Testis (tissue), 5 donors: ENCODE measurements at places on chromosomes 12 and 14.

DNA sequence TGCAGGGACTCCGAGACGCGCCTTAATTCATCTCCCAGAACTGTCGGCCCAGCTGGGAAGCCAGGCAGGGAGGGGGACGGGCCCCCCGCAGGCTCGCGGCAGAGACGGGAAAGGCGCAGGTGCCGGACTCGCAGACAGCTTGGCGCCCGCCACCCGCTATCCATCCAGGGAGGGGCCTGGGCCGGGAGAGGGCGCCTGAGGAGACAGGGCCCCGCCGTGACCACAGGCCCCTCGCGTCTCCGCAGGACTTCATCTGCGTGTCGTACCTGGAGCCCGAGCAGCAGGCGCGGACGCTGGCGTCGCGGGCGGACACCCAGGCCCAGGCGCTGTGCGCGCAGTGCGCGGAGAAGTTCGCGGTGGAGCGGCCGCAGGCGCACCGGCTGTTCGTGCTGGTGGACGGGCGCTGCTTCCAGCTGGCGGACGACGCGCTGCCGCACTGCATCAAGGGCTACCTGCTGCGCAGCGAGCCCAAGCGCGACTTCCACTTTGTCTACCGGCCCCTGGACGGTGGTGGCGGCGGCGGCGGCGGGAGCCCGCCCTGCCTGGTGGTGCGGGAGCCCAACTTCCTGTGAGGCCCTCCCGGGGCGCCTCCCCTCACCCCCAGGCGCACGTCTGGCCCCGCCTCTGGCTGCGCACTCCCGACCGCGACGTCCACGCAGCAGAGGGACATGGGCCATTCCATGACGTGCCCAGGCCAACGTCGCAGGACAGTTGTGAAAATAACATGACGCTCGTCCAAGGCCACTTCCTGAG, 60.6 kb downstream of the LGMN start:
- DNase-seq, result no peak

DNA sequence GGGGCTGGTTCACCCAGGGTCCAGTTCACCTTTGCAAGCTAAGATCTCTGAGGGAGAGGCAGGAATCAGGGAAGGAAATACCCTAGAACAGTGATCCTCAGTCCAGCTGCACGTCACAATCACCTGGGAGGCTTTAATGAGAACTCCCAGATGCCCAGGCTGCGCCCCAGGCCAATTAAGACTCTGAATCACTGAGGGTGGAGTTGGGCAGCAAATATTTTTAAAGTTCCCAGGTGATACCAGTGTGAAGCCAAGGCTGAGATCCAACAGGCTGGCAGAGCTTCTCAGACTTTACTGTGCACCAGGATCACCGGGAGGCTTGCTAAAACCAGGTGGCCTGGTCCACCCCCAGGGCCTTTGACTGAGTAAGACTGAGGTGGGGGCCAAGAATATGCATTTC, 23.8 kb downstream of the MYL2 start:
- DNase-seq, result no peak

DNA sequence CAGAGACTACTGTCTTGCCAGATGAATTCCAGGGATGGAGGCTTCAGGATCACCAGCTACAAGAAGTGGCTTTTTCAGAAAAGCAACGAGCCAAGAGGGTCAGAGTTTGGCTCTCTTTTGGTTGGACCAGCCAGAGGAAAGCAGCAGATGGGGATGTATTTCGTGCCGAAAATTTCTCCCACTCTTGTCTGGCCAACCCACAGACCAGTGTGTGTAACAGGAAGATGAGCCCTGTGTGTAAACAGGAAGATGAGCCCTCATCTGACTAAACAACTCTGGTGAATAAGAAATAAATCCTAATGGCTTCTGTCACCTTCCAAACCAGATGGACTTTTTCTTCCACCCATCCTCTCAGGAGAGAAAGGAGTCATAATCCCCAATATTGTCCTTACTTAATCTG, 13.1 kb downstream of the GPR68 start:
- no peak for DNase-seq

DNA sequence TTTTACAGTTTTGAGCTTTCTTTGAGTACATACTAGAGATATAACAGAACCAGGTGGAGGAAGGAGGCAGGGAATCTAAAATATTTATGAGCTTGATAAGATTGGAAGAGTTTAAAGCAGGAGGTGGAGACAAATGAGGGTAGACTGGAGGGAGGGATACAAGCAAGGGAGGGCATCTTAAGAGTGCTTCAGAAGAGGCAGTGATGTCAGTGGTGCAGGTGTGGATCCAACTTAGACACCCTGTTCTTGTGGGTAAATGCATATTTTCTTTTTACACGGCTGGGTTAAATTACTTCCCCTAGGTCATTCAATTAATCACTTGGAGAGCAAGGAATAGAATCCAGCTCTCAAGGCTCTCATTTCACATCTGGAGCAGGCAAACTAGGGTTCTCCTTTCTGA, 146.1 kb upstream of the LRIG3 start:
- DNase-seq, result no peak

DNA sequence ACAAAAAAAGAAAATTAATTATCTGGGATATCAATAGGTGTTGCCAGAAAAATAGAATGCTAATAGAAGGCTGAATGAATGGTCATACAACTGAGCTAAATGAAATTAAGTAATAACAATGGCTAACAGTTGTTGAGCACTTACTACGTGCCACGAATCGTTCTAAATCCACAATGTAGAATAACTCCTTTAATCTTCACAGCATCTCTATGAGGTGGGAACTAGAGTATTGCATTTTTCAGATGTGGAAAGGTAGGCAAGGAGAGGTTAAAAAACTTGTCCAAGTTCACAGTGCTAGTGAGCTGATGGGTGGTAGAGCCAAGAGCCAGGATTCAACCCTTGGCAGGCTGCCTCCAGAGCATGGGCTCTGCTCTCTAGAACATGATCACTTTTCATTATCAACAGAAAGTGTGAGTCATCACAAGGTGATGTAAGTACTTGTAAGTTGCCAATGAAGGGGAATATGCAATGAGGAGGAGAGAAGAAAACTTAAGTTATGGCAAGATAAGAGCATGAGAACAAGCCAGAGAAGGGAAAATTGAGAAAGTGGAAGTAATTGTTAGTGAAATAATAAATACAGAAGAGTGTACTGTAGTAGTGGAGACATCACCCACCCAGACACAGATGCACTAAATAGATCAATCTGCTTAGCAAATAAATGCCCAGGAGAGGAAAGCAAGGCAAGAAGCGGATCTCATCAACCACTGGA, 122.1 kb downstream of the PRKD1 start:
- DNase-seq, result peak; percentile 56

- no peak for DNase-seq
Observed at GRCh38 chr14:81449576-81449975, 49.5 kb upstream of the STON2 start.

DNA sequence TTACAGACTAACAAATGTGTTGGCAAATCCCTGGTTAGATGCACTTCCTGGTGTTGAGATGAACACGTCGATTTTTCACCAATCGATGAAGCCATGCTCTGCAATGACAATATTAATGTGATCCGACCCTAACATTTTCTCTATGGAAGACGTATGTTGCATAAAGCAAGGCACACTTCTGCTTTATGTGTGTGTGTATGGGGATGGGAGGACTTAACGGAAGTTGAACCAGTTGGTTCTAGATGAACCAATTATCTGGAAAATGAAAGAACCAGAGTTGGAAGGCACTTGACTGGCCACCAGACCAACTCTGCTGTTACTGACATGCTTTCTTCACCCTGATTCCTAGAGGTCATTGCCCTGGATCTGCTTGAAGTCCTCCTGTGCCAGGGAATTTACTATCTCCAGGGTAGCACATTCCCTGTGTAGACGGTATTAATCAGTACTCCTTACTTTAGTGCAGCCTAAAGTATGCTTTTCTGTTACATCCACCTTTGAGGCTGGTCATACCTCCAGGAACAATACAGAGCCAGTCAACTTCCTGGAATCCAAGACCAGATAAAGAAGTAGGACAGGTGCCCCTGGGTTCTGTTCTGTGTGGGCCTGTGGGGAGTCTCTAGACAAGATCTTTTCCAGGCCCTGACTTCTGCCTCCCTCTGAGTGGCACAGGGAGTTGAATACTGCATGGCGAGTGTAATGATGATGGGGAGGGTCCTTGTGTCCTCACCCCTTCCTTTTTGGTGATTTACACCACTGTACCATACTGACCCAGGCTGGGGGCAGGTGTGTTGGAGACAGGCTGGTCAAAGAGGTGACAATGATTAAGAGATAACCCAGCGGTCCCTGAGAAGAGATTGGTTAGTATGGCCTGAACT, 4.1 kb downstream of the SDR39U1 start:
- no peak for DNase-seq

DNA sequence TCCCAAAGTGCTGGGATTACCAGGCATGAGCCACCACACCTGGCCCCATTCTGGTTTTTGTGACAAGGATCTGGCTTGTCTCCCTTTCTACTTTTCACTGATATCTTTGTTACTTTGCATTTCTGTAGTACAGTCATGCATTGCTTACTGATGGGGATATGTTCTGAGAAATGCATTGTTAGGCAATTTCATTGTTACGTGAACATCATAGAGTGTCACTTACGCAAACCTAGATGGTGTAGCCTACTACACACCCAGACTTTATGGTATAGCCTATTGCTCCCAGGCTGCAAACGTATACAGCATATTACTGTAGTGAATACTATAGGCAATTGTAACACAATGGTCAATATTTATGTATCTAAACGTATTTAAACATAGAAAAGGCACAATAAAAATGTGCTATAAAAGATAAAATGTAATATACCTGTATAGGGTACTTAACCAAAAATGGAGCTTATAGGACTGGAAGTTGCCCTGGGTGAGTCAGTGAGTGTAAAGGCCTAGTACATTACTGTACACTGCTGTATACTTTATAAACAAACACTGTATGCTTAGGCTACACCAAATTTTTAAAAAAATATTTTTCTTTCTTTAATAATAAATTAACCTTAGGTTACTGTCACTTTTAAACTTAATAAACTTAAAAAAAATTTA, 16.0 kb downstream of the MRPL42 start:
- no peak for DNase-seq

GRCh38 chr12:105431537-105432100, 101.1 kb downstream of the C12orf75 start:
- no peak for DNase-seq

DNA sequence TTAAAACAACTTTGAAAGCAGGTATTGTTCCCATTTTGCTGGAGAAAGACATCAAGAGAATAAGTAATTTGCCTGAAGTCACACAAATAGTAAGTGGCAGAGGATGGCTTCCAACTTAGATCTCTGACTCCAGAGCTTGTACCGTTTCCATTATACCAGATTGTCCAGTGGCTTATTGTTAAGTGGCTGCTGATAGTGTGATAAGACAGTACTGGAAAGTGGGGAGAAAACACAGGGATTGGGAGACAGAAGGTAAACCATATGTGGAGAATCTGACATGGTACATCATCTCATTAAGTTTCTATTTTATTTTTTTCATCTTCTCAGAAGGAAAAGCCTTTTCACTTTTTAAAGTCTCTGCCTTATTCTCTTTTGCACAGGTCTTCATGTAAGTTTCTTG, 108.5 kb downstream of the SRGAP1 start:
- DNase-seq, result no peak

DNA sequence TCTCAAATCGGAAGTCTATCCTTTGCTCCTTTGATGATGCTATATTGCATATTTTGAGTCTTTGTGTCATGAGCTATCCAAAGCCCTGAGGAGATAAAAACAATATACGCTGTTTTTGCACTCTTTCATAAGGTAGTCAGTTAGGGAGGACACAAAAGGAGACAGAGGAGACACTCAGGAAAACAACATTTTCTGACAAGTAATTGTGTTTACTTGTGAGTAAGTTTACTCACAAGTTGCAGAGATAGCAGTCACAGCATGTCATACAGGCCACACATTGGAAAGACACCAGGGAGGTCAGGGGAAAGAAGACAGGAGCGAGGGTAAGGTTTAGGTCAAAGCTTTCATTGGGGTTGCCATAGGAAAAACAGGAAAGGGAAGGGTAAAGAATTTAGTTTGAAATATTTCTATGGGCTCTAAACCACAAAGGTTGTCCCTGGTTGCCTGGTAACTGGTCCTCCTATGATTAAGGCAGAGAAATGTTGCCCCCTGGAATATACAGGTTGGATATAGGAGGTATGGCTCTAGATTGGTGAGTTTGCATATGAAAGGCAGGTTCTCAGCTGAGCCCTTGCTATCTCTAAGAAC, 7.4 kb upstream of the GABARAPL1 start:
- DNase-seq, result no peak

GRCh38 chr14:35213143-35213788, 78.9 kb upstream of the PSMA6 start:
- peak; percentile 28 for DNase-seq

DNA sequence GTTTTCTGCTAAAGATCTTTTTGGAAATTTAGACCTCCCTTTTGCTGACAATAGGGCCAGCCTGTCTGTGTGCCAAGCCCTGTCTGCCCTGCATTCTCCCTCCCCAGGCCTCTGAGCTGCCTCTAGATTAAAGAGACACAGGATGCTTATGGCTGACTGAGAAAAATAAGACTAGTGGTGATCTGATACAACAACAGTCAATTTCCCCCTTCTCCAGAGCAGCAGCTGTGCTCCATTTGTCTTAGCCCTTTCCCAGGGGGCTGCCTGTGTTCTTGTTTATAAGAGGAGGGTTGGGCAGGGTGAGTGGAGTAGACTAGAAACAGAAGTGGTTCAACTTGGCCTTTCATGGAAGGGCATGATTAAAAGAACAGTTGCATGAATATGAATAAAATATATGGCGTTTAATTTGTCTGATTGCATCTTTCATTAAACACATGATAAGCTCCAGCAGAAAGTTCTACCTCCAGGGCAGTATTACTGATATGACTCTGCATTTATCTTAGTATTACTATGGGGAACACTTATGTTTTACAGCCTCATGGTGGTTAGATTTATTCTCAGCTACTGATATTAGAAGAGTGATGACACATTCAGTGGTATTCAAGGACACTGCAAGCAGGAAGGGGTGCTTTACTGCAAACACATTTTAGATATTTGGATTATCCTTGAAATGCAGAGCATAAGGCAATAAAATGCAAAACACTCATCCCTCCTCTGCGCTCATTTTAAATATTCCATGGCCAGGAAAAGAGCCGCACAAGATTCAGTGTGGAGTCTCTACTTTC, 150.2 kb upstream of the CLEC14A start:
- DNase-seq, result no peak

- DNase-seq, result no peak
Observed at GRCh38 chr14:96383445-96383844, 8.5 kb upstream of the AK7 start.

GRCh38 chr12:103011974-103012763, 54.7 kb downstream of the ASCL1 start:
- no peak for DNase-seq

DNA sequence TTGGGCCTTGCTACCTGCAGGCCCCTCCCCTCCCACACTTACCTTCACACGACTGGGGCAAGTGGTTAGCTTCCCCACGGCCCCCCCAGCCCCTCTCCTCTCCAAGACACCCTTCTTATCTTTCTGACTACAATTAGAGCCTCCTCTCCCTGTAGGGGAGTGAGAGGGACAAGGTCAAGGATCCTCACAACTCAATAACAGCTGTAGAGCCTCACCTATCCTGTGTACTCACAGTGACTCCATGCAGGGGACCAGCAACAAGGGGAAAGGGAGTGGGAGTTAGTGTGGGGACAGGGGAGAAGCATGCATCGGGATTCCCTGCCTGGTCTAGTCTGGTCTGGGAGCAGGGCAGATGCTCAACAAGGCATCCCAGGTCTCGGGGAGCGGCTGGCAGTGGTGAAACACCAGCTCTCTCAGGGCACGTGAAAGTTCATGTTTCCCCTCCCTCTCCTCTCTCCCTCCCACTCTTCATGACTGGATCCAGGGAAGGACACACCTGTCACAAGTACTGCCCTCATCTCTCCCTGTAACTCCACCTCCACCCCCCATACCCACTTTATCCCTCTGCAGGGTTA, 45.3 kb downstream of the SMUG1 start:
- DNase-seq, result no peak
